Umbilical cord (tissue), 2 donors: ENCODE measurements at places on chromosomes 2 and 18.

DNA sequence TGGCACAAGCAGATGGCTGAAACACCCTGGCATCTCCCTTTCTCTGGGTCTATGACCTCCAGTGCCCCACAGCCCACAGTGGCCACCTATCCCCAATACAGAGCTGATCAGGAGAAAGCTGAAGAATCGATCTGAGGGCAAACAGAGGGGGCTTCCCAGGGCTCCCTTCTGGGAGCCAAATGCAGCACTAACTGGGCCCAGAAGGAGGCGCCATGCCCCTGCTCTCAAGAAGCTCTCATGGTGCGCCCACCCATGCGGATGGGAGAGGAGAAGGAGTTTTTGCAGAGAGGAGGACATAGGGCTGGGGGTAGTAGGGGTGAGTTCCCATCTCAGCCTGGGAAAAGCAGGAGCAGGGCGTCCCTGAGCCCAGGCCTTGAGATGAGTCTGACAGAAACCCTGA is 787.3 kb upstream of the RAB6C start:
- no peak for DNase-seq

DNA sequence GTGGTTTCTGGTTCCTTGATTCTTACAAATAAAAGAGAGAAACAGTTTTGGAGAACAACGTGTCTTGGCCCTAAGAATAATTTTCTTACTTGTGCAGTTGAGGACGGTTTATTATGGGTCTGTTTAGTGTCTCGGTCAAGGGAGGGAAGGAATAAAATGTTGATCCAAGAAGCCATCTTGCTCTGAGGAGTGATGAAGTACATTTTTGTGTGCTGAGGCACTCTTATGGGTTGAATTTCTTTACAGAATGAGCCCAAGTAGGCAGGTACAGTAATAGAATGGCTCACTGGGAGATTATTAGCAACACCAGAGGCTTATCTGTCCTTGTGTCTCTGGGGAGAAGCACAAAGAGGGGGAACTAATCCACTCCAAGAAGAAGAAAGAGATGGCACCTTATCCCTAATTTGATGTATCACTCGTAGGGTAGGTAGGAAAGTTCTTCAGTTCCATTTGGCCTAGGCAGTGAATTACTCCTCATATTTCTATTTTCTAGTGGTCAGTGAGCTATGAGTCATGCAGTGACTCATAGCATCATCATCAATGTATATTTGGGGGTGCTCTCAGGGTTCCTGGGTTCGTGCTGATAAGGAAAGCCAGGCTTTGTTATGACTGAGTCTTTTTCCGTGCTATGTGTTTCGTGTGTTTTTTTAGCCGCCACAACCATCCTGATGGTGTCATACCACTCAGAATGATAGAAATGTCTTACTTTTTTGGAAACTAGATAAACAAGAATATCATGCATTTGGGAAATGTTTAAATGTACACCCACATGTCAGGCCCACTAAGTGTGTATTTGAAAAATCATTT is 250.1 kb upstream of the CTAGE1 start:
- DNase-seq = peak; percentile 78

GRCh38 chr2:24489465-24490180 is 1.4 kb upstream of the NCOA1 start:
- DNase-seq = no peak

GRCh38 chr2:172510088-172510487 is 45.8 kb upstream of the PDK1 start:
- DNase-seq = no peak

DNA sequence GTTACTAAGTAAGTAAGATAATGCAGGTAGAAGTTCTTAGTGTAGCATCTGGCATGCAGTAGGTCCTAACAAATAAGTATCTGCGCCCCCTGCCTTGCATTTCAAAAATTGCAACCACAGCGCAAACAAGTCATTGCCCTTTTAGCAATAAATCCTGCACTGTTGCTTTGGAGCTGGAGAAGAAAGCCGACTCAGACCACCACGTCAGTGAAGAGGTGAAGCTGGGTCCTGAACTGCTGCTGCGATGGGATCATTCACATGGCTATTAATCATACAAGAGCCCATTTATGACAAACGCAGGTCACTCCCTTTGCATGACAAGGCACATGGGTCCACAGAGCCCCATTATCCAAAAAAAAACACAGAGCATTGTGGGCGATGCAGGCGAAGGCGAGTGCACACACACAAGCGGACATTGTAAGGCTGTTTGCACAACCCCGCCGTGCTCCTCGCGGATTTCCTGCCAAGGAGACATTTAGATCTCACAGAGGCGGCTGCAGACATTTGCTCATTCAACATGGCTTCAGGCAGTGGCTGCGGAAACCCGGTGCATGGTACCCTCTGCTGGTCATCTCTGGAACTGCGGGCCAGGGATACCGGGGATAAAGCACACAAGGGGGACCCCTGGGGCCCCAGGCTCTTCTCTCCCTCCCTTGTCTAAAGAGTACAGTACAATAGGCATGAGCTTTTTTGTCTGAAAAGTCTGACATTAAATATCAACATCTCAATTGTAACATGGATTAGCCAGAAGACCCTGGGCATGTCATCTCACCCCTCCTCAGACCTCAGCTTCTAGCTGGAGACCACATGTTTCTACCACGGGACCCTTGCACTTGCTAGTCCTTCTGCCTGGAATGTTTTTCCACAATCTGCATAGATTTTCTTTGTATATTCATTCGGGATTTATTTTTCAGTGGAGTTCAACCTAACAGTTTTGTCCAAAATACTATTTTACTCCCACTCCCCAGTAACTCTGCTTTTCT is 56.7 kb downstream of the CYRIA start:
- DNase-seq = peak; percentile 90

GRCh38 chr18:59300676-59301285 is 17.7 kb downstream of the CPLX4 start:
- no peak for DNase-seq

GRCh38 chr18:61169386-61169785 is 163.8 kb upstream of the CDH20 start:
- DNase-seq = no peak

- no peak for DNase-seq
Measured at GRCh38 chr18:35337286-35337685, 6.9 kb downstream of the ZNF24 start.

DNA sequence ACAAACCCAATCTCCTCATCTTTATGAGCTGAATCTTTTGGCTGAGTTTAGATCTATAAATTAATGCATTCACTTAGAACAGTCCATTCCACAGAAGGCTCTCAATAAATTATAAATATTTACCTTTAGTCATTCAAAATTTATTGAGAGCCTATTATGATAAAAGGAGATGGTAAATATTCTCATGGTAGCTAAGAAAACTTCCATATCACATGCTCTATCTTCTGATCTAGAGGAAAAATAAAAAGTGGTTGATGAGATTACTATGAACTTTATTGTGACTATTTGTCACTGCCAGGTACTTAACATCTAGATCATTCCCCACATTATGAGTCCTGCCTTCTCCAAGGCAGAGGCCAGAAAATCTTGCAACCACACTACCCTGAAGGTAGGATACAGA is 62.4 kb downstream of the L3MBTL4 start:
- no peak for DNase-seq

GRCh38 chr2:23669413-23670244 is 257.3 kb downstream of the ATAD2B start:
- peak; percentile 92 for DNase-seq

DNA sequence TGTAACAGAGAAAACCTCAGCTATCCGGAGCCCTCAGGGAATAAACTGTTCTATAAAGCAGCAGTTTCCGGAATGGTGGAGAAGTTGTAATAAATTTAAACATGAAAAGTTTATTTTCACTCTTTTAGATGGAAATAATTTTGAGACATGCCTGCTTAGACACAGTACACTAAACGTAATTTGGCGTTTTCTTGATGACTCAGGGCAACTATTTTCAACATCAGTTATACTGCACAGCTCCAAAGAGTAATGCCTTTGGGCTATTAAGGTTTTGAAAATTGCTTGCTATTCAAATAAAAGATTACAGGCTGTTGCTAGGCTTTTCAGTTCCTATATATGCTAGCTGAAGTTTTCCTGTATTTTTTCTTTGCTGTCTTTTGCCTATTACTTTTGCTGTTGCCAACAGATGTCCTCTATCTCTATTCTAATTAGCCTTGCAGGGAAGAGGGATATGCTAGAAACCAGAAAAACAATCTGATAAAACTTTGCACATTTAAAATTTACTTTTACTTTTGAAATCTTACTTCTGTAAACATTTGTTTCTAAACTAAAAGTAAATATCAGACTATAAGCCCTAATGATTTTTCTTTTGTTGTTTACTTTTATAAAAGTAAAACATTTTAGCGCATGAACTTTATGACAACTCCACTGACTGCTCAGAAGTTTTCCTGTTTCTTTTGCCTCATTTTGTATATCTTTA is 113.4 kb upstream of the WDSUB1 start:
- no peak for DNase-seq

DNA sequence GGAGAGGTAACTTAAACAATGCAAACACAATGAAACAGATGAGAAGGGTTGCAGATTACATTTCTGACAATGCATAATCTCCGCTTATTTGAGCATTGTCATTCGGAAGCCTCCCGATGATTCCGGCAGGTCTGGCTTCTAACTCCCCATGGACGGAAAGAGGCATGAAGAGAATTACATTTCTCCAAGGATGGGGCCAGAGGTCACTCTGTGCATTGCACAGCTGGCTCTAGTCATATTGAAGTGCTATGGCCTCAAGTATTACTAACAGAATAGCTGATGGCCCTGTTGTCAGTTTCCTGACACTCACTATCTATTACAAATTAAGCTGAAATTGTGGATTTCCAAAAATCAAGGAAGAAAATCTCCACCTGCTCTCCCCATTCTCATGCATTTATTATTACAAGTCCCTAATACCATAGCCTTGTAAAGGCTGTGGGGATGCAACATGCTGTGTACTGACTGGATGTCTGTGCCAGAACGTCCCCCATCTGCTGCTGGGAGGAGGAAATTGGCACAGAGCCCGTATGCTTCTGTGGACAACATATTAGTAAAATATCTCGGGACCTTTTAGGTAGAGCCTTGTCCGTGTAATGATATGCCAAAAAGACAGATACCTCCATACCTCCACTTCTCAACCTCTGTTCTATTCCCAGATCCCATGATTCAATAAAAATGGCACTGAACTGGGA is 168.1 kb downstream of the SETBP1 start:
- DNase-seq = no peak

- DNase-seq = no peak
Measured at GRCh38 chr2:236173036-236173728, 5.0 kb upstream of the GBX2 start.

GRCh38 chr18:75915941-75916623 is 488.6 kb upstream of the SMIM21 start:
- peak; percentile 67 for DNase-seq

DNA sequence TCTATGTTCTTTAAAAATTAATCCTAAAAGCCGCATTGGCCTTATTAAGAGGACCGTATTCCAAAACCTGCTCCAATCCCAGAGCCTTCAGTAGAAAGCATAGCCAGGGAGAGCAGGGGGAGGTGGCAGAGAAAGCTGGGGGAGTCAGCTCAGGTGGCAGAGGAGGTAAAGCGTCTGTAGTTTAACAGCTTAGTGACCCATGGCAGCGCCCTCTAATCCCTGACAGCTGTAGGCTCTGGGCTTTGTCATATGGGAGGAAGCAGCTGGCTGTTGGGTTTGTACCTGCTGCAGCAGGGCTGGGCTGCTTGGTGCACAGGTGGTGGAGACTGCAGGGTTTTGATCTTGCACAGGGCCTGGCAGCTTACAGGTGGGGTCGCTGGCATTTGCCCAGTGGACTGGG is 50.6 kb downstream of the THNSL2 start:
- no peak for DNase-seq

DNA sequence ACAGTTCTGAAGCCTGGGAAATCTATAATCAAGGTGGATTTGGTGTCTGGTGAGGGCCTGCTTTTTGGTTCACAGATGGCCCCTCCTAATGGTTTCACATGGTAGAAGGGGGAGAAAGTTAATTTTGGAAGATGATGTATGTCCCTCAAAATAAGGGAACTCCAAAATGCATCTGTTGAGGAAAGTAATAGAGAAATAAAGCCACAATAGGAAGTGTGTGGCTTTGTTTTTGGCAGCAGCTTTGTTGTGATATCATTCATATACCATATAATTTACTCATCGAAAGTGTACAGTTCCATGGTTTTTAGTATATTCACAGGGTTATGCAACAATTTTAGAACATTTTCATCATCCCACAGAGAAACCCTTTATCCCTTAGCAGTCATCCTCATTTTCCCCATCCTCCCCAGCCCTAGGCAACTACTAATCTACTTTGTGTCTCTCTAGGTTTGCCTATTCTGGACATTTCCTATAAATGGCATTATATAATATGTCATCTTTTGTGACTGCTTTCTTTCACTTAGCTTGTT is 274.0 kb upstream of the FAM98A start:
- no peak for DNase-seq

- no peak for DNase-seq
Measured at GRCh38 chr2:23734416-23734815, 192.5 kb downstream of the ATAD2B start.

DNA sequence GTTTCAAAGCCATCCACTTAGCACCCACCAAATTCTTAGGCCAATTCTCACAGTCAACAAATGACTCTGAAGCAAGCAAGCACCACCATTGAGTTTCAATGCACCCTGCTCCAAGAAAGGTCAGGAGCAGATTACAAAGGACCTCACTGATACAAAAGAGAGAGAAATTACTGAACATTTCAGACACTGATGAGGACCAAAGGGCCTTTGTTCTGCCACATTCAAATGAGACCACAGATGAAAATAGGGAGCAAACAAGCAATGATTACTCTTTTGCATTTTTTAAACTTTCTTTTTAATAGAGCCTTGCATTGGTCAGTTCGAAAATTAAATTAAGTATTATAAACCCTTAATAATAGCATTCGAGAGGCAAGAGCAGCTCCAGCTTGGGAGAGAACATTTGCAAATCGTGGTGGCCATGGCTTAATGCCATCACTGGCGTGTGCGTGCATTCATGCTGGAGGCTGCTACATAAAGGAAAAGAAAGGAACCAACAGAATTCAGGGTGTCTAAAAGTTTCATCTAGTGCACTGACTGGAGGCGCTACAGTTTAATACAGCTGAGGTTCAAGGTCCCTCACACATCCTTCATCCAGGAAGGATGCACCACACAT is 87.5 kb downstream of the KLF7 start:
- no peak for DNase-seq

DNA sequence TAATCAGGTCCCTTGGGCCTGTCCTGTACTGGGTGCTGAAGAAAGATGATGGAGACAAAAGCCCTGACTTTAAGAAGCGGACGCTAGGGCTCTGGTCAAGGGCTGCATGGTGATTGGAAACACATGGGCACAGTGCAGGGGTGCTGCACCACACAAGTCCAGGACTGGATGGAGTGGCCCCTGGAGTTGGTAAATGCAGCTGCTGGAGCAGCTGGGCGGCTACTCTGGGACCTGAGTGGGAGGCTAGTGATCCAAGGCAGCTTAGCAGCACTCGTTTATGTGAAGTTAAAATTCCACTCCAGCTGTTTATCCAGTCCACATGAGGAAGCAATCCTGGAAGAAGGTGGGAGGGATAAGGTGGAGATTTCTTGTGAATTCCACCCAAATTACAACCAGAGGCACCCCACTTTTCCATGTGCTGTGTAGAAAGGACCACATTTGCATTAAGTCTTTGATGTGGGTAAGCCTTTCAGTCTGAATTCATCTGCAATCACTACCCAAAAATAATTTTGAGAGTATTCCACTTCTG is 24.9 kb downstream of the MERTK start:
- DNase-seq = peak; percentile 43
